ENCODE measurements at places on chromosomes 16 and 17.

DNA sequence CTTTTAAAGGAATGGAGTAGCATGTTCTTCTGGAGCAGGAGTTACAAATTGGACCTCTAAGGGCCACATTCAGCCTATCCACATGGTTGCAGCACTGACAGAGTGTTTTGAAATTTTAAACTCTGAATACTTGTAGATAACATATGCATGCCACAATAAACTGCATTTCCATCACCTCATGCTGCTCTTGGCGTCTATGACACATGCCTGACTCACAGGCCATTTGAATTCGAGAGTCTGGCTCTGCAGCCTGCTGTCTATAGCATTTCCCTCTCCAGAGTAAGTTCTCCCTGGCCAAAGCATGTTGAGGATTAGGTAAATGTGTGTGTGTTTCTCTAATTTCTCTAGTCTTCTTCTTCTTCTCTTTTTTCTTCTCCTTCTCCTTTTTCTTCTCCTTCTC, 28.7 kb upstream of the MYOCD start:
- DNase-seq = no peak

GRCh38 chr17:35898283-35899070, 18.3 kb upstream of the CCL5 start:
- peak; percentile 5 for DNase-seq

DNA sequence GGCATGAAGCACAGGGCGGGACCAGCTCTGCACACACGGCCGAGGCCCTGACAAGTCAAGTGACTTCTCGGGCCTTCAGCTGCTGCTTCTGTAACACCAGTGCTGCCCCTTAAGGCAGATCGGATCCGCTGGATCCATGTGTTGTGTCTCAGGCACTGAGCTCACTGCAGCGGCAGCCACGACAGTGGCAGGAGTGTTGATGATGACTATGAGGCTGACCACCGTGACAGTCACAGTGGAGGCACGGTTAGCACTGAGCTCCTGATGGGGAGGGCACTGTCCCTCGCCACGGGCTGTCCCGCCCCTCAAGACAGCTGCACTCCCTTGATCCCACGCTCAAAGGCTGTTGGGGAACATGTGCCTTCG, 29.4 kb downstream of the PEMT start:
- no peak for DNase-seq

- DNase-seq = no peak
Measured at GRCh38 chr16:1647856-1648255, 30.2 kb upstream of the JPT2 start.

DNA sequence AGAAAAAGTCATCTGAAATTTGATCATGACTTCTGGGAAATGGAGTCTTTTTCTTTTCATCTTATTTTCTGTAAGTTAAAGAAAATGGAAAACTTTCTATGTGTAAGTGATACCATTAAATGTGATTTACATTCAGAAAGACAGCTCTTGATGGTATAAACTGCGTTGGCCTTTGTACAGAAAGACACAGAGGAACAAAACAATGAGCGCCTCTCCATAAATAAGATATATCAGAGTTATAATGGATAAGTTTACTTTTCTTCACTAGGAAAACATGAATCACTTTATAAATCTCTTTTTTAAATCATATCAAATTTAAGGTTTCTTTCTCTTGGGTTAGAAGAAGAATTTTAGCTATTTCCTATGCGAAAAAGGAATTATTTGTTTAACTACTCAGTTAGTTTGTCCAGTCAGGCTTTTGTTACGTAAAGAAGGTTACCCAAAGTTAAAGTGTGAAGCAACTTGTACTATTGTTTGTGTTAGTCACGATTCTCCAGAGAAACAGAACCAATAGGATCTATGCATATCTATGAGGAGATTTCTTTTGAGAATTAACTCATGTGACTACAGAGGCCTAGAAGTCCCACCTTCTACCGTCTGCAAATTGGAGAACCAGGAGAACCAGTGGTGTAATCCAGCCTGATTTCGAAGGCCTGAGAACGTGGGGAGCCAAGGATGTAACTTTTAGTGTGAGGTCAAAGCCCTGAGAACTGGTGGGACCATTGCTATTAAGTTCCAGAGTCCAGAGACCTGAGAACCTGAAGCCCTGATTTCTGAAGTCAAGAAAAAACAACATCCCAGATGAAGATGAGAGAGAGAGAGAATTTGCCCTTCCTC, 295.4 kb upstream of the KCNJ16 start:
- no peak for DNase-seq

- DNase-seq = no peak
Measured at GRCh38 chr16:1134776-1135458, 18.0 kb upstream of the CACNA1H start.

- DNase-seq = peak; percentile 46
Measured at GRCh38 chr17:2776589-2777241, 19.5 kb upstream of the RAP1GAP2 start.

DNA sequence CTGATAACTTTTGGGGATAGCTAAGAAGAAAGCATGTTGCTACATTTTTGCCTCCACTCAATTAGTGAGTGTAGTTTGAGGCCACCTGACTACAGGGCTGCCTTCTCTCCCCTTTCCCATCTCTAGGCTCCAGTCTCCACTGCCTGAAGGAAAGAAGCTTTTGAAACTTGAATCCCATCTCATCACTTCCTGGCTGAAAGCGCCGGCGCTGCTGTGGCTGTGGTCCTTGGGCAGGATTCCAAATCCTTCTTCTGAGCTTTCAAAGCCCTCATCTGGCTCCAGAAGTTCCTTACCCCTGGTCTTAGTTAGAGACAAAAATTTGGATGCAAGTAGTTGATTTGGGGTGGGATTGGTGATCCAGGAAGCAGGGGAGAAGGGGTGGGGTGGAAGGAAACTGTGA, 119.4 kb downstream of the FOXL1 start:
- no peak for DNase-seq

DNA sequence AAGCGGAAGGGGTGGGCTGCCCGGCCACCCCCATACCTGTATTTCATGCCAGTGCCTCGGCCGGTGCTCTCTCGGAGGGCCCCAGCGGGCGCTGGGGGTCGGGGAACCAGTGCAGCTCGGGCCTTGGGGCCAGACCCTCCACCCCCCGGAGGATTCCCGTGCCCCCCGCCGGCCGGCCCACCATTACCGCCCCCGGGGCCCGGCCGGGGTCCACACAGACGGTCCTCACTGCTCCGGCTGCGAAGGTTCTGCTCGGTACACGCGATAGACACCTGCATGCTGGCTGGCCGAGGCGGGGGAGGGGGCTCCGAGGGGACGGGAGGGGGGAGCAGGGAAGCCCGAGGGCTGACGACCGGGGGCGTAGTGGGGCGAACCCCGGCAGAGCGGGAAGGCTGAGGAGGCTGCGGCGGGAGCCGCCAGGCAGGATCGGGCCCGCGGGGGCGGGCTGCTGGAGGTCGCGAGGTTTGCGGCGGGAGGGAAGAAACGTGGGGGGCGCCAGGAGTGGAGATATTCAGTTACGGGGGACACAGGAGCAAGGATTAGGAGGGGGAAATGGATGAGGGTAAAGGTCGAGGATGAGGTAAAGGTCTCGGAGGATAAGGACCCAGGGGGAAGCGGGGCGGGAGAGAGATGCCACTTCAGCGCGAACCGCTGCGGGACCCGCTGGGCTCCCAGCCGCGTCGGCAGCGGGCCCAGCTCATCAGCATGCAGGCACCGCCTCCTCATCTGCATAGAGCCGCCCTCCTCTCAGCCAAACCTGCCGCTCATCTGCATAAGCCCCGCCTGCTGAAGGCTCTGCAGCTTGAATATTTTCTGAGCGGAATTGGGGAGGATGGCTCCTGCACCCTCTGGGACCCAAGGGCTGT, at the start of gene KCNAB3:
Gene KCNAB3 (minus strand): TSS at position 699 of the 866 bp plus-strand sequence. CDS start 421 bp downstream, at position 278.
- DNase-seq = no peak

- DNase-seq = no peak
Measured at GRCh38 chr16:20899477-20900298, 470 bp downstream of the DCUN1D3 start.

DNA sequence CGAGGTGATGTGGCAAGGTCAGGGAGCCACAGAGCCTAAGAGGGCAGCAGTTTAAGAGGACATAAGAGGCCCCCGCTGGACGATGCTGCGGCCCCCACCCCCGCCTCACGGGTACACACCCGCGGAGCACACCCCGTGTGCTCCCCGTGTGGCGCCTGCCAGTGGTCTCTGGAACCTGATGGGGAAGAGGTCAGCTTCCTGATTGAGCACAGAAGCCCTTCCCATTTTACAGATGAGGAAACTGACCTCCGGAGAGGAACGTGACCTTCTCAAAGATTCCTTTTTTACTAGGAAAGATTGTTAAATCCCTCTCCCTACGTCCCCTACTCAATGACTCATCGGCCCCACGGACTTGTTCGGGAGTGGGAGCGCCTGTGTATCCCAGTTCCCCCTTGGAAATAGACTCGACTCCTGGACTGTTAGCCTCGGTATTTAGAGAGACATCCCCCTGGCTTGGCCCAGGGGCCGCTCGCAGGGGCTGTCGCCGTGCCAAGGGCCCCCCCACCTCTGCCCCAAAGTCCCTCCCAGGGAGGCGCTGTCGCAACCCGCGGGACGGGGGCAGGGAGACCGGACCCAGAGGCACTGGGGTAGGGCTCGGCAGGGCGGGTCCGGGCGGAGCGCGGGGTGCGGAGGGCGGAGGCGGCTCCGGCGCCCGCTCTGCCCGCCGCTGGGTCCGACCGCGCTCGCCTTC, at the start of gene ABCC3:
Gene ABCC3 (plus strand): TSS at position 658 of the 691 bp plus-strand sequence. CDS start 56 bp downstream, outside the sequence.
- no peak for DNase-seq

- no peak for DNase-seq
Measured at GRCh38 chr16:78838276-78838675, 738.8 kb downstream of the WWOX start.

- no peak for DNase-seq
Measured at GRCh38 chr16:30724641-30725417, 23.4 kb upstream of the PHKG2 start.

GRCh38 chr16:85712801-85713200, 24.0 kb upstream of the GINS2 start:
- DNase-seq = peak; percentile 95

DNA sequence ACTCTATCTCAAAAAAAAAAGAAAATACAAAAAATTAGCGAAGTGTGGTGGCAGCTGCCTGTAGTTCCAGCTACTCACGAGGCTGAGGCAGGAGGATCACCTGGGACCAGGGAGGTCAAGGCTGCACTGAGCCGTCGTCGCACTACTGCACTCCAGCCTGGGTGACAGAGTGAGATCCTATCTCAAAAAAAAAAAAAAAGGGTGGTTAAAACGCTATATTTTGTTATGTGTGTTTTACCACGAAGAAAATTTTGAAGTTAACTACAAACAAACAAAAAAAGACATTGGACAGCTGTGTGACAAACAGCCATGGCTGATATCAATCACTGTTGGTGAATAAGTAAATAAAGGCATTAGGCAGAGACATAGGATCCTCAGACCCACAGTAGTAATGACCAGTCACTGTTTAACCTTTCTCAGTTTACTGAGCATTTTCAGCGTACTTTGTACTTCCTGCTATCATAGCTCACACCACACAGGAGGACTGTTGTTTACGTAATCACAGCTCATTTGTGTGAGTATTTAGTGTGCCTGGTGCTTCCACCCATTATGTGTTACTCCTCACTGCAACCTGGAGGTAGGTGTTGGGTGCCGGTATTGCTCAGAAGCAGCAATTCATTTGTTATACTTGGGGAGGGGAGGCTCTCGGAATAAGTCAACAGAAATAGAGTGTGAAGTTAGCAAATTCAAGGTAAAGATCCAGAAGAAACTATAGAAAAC, 55.4 kb downstream of the COPRS start:
- DNase-seq = peak; percentile 2

DNA sequence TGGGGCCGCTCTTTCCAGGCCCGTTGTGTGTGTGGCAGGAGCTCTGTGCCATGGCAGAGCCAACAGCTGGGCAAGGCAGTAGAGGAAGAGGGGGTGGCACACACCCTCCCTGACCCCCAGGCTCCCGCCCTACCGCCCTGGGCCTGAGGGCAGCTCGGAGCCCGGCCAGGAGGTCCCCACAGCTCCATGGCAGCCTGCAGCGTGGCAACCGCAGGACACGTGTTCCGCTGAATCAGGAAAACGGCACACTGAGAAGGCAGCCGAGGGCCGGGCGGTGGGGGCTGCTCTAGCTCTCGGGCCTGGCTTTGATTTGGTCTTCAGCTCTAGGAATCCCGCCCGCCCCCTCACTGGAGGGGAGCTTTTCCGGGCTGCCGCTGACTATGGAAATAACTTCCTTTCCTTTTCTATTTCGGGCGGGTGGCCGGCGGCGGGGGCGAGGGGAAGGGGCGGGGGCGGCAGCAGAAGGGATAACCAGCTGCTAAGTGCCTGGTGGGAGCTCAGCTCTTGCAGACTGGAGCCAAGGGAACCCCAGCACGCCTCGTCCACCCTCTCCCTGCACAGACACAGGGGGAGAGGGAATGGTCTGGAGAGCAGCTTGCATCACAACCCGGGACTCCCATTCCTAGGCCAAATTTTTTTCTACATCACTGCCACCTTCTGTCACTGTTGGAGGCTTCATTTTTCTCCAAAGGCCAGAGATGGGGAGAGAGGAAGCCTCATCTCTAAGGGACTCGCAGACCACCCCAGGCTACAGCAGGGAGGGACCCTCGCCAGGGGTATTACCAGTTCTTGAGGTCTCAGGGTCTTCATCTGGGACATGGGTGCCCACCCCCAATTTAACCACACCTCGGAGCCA, 24.8 kb upstream of the MRPS23 start:
- DNase-seq = no peak

DNA sequence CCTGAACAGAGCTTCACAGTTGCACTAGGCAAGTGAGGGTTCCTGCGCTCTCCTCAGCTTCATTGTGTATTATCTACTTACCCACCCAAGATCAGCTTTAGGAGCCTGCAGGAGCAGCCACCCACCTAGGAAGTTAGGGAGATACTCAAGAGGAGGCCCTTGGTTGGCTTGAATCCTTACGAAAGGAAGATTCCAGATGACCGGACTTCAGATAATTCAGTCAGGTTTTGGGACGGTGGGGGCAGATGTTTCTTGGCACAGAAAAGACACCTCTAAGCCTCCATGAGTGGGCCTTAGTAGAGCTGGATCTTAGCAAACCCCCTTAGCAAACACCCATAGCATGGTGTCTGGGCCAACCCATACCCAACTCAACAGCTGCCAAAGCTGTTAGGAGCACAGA, 2.4 kb upstream of the CBFB start:
- no peak for DNase-seq

GRCh38 chr17:5355421-5356129, 63.9 kb downstream of the NUP88 start:
- no peak for DNase-seq

DNA sequence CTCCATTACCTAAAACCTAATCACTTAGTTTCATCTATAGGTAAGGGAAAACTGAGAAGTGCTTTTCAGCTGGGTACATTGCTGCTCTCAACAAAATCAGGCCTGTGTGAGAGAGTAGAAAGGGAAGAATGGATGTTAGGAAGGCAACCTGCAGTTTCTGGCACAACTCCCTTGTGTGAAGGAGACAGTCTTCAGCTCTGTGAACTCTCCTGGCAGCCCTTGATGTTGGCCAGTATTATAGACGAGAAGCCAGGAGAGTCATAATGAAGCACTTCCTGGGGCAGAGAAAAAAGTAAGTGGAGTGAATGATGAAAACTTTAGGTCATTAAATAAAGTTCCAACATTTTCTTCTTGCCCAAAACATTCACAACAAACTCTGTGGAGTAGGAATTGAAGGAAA, 260.1 kb downstream of the IRX3 start:
- no peak for DNase-seq

GRCh38 chr16:53201900-53202299, 147.1 kb downstream of the CHD9 start:
- DNase-seq = no peak

- no peak for DNase-seq
Measured at GRCh38 chr16:69448470-69449193, 24.2 kb downstream of the CYB5B start.

GRCh38 chr17:61427567-61427966, 24.7 kb upstream of the TBX4 start:
- DNase-seq = no peak

GRCh38 chr17:82184761-82185160, 27.9 kb downstream of the CCDC57 start:
- no peak for DNase-seq

- DNase-seq = peak; percentile 86
Measured at GRCh38 chr16:19168371-19169081, 486 bp downstream of the SYT17 start.

Measured in COR-L47 (cell line).